Inflammatory macrophage treated with lipopolysaccharide for 1 hour (primary cell): ENCODE measurements at places on chromosomes 1 and 21.

GRCh38 chr21:38988509-38989378 is 183.0 kb downstream of the ETS2 start:
- DNase-seq = no peak

DNA sequence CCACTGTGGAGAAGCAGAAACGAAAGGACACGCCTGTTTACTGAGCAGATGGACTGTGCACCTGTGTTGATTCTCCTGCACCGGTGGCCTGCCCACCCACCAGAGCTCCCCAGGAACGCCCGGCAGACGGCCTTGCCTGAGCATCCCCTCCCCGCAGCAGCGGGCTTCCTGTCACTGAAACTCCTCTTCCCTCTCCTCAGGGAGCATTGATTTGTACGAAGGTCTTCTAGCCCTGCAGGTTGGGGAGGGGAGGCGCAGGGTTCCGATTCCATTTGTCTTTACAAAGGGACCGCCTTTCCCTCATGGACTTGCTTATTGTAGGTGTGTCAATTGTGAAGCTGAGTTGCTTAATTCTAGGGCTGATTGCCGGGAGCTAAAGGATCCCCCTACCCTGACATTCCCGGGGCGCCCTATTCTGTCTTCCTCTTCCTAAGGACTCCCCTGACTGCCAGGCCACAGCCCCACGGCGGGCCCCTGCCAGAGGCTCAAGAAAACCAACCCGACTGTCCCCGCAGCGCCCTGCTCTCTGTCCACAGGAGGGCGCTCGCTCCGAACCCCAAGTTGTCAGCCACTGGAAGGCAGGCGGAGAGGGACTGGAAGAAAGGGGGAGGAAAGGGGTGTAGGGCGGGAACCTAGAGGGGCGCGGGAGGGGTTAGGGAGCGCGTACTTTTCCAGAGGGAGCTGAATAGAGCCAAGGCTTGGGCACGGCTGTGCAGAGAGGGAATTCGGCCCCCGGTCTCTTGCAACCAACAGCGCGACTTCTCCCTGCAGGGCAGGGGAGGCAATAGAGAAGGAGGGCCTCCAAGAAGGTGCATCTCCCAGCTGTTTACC is 2.8 kb downstream of the S100A6 start:
- DNase-seq = peak; percentile 65

- no peak for DNase-seq
Observed at GRCh38 chr1:183859119-183859518, 54.2 kb downstream of the RGL1 start.

- no peak for DNase-seq
Observed at GRCh38 chr1:182389619-182390047, 2.0 kb downstream of the GLUL start.

DNA sequence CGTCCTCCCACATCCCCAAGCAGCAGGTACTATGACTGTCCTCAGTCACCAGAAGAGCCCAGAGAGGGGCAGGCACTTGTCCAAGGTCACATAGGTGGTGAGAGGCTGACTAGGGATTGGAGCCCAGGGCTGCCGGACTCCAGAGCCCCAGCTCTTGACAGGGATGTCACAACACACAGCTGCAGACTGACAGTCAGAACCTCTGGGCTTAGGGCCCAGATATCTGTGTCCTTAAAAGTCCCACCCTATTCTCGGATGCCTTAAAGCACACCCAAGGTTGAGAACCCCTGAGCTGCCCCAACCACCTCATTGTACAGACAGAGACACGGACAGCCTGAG is 622.9 kb downstream of the MATN1 start:
- no peak for DNase-seq

GRCh38 chr1:82829527-82829926 is 1028.8 kb downstream of the ADGRL2 start:
- DNase-seq = no peak

- DNase-seq = no peak
Observed at GRCh38 chr1:223837206-223837605, 8.5 kb downstream of the TP53BP2 start.

GRCh38 chr1:70277875-70278274 is 56.7 kb downstream of the SRSF11 start:
- no peak for DNase-seq

DNA sequence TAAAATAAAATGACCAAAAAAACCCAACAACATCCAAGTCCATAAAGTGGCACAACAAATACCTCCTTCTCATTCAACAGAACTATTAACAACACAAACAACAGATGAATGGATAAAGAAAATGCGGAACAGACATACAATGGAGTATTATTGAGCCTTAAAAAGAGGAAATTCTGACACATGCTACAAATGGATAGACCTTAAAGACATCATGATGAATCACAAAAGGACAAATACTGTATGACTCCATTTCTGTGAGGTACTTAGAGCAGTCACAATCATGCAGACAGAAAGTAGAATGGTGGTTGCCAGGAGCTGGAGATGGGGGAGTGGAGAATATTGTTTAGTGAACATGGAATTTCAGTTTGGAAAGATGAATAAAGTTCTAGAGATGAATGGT is 42.6 kb downstream of the EYA3 start:
- DNase-seq = no peak

GRCh38 chr21:44517175-44517899 is 22.7 kb downstream of the KRTAP10-1 start:
- no peak for DNase-seq

- no peak for DNase-seq
Observed at GRCh38 chr1:47578721-47579419, 141.0 kb downstream of the FOXD2 start.

GRCh38 chr1:106846656-106847055 is 209.8 kb upstream of the PRMT6 start:
- DNase-seq = no peak

DNA sequence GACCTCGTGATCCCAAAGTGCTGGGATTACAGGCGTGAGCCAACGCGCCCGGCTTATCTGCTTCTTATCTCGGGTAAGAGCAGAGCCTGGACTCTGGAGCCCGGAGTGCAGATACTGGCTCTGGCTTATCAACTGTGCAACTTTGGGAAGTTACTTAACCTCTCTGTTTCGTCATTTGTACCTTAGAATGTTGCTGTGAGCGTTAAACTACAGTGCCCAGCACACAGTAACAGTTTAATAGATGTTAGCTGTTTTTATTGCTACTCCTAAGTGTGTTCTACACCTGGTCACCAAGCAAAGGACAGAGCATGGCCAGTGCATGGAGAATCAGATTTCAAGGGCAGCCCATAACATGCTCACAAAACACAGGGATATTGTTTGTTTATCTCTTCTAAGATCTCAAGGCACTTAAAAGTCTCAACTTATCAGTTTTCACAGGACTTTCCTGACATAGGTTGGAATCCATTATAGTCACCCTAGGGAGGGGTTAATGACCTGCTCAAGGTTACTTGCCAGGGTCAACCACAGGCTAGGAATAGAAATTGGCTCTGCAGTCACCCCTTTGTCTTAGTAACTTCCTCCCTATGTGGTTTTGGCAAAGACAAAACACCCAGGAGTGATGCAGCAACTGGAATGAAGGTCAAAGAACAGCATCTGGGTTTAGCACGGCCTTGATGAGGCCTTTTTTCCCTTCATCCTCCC is 22.5 kb upstream of the SRP9 start:
- DNase-seq = no peak

- DNase-seq = no peak
Observed at GRCh38 chr21:26115305-26115704, 55.3 kb downstream of the APP start.

- DNase-seq = no peak
Observed at GRCh38 chr1:177044390-177044789, 120.1 kb downstream of the ASTN1 start.

DNA sequence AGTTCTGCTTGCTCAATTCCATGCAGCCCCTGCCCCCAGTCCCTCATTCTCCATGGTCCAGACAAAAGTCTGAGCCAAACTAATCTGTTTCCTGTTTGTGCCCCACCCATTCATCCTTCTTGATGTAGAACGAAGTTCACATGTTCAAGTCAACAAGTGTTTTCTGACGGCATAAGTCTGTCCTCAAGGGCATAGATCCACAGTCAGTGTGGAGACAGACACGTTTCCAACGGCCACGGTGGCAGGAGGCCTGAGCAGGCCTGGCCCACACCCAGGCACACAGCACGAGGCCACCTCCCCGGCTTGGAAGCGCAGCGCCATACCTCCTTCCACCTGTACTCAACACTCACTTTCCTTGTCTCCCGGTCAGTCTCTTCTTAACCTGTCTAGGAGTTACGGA is 16.1 kb downstream of the ADORA1 start:
- no peak for DNase-seq

DNA sequence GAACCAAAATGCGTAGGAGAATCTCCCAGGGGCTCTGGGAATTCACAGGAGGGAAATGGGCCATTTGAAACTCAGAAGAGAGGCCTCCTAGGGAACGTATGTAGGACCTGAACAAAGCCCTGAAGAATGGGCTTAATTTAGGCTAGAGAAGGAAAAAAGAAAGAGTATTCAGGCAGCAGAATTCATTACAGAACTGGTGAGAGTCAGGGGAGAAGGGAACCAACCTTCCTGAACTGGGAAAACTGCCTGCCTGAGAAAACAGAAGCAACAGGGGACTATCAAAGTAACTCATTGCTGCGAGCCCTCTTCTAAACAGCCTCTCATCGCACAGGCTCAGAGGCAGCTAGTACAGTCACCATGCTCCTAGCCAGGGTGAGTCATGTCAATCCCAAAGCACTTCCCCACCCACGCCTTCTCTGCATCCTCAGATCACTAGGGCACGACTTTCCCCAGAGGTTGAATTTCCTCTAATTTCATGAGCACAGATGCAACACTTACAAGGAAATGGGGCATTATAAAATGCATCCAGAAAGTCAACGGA is 98.1 kb downstream of the ADSS2 start:
- peak; percentile 98 for DNase-seq

- peak; percentile 78 for DNase-seq
Observed at GRCh38 chr1:200311256-200311655, 98.6 kb downstream of the ZNF281 start.

DNA sequence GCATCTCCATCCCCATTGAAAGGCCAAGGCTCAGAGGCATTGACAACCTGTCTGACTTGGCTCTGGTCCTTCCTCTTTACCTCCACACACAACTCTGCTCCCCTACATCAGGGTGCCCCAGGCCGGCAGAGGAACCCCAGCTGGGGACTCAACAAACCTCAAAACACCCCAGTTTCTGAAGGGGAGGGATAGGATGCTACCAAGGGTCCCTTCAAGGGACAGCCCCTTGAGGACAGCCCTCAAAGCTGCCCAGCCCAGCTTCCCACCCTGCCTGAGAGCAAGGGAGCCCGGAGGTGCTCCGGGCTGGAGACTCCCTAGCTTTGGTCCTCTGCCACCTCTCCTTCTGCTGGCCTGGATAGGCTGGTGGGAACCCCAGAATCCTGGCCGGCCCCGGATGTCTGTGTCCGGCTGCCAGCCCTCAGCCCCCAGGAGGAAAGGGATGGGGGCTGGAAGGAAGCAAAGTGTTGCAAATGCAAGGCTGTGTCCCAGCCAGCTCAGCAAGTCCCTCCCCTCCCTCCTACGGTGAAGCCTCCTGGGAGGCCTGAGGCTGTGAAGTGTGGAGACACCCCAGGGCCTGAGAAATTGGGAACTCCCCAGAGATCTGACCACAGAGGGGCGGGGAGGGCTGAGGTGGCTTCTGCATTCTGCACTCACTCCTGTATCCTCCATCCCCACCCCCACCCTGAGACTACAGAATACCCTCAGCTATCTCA is 1.1 kb upstream of the MARCKSL1 start:
- DNase-seq = peak; percentile 97

DNA sequence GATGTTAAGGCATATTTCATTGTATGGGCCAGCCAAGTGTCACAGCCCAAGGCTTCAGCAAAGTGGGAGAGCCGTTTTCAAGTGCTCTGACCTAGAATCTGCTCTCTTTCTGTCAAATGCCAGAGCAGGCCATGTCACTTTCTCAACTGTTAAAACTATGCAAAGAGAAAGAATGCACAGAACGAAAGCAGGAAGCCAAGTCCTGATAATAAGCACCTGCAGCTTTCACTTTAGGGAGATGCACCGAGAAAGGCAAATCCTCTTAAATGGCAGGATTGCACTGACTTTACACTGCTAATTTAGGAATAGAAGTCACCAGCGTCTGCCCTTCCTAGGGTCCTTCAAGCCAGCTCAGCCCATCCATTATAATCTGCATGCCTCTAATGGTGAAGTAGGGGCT is 49.2 kb upstream of the NTPCR start:
- DNase-seq = no peak

DNA sequence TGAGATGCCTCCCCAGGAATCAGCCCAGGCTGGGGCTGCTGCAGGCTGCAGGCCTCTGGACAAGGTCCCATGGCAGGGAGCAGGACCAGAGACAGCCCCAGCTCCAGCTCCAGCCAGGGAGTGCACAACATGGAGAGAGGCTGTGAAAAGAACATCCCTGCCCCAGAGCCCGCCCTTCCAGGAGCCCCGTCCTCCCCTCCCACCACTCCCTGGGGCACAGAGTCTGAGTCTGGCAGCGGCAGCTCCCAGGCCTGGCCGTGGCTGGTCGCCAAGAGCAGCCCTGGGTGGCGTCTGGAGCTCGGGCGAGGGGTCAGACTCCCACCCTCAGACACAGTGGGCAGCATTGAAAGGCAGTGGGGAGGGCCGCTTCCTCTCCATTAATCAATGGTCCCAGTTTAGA is 37.8 kb downstream of the MEGF6 start:
- no peak for DNase-seq

- DNase-seq = no peak
Observed at GRCh38 chr1:31837451-31838158, 21.8 kb upstream of the SPOCD1 start.

DNA sequence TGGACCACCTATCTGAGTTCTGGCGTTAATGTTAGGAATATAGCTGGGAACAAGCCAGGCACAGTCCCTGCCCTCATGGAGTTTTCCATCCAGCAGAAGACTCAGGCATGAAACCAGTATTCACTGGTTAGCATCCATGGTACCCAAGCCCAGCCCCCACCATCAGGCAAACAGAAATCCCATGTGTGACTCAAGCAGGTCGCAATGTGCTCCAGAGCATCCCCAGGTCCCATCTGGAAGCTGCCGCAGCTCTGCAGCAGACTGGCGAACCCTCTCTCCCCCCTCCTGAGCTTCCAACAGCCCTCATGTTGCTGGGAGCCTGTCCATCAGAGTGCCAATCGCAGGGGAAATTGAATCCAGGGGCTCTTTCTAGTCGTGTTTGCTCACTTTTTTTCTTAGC is 174.2 kb downstream of the RRAGC start:
- DNase-seq = no peak

DNA sequence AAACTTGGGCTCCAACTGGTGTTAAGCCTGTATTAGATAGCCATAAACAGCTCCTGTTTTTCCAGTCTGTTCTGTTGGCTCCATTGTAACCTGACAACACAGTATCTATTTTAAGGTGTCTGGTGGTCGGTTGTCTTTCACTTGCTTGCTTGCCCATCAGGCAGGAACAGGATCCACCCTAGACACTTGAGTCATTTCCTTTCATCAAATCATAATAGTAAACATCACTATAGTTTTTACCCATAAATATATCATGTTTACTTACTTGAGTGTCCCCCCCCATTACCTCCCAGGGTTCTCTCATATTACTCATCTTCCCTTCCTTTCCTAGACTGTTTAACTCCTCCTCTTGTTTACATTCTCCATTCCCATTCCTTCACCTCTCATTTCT is 2.9 kb downstream of the DDI2 start:
- DNase-seq = no peak
